Liver (tissue), 10 donors: ENCODE measurements at places on chromosomes 13 and 19.
A peak's percentile ranks its signal among the peaks of the same experiment; 100 is the strongest.

DNA sequence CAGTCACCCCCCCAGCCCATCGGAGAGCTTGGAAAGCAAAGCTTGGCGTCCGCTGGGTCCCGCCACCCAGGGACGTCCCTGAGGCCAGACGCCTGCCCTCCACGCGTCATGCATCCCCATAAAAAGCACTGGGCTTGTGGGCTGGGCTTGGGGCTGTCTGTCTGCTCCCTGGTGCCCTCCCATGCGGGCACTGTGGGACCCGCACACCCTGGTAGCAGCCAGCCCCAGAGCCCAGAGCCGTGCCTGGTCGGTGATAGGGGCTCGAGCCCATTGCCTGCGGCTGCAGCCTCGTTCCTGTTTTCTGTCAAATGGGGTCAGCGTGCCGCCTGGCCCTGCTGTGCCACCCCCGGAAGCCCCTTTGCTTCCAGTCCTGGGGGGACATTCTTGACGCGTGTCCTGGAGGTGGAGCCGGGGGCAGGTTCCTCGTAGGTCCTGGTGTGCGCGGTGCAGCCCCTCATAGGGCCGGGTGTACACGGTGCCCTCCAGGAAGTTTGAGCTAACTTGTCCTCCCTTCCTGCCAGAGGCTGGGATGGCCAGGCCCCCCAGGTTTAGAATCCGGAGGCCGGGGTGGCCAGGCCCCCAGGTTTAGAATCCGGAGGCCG is 4.3 kb upstream of the GZMM start:
- H3K27ac ChIP-seq = no peak overlapping the region
- DNase-seq = no peak
- peaks cover 16% of the 10 kb centered on the region for H3K36me3 ChIP-seq
- no peak overlapping the region for H3K4me3 ChIP-seq

- H3K27ac ChIP-seq = no peak overlapping the region
- peak overlapping the region; percentile 63 for H3K4me3 ChIP-seq
- no peaks in the 10 kb centered on the region for H3K36me3 ChIP-seq
- no peaks in the 10 kb centered on the region for H3K27me3 ChIP-seq
- no peaks in the 10 kb centered on the region for H3K4me1 ChIP-seq
- peak; percentile 49 for DNase-seq
Measured at GRCh38 chr19:58218899-58219298, 9.8 kb upstream of the ZNF544 start.

DNA sequence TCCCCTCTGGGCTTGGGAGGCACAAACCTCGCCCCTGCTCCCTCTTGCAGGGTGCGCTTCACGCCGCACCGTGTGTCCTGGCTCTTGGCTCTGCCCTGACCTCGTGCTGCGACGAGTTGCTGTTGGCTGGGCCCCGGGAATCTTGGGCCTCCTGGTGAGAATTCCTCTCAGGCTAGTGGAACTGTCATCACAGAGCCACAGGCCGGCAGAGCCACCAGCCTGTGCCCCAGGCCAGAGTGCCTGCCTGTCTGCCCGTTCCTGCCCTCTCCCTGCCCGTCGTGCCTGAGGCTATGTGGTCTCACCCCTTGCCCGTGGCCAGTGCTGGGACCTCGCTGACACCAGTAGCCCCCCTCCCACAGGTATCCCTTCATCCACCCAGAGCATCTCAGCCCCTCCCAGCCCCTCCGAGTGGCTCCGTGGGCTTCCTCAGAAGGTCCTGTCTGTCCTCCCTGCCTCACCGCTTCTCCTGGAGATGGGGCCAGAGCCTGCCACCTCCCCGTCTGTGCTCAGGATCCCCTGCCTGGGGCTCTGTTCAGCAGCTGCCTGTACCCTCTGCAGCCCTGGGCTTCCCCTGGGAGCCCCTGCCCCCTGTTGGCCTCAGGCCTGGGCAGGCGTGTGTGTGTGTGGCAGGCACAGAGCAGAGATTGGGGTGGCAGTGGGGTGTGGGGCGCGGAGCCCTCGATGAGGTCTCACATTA is 13.3 kb downstream of the NDUFB7 start:
- no peak for DNase-seq
- H3K27me3 ChIP-seq = no peaks in the 10 kb centered on the region
- H3K27ac ChIP-seq = no peak overlapping the region
- peaks cover 3% of the 10 kb centered on the region for H3K36me3 ChIP-seq
- H3K4me3 ChIP-seq = no peak overlapping the region

DNA sequence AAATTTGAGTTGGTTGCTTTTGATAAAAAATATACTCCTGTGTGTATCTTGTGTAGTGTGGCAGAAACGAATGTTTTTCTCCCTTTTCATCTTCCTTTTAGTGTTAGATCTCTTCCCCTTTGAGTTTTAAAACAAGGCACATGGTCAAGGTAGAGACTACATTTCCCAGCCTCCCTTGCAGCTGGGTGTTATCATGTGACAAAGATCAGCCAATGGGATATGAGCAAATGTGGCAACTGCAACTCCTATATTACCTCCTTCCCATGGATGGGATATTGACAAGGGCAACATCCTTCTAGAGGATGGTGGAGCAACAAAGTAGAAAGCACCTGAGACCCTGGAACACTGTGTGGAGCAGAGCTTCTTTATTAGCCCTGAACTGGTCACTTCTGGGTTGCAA is 42.4 kb downstream of the ADGRE3 start:
- H3K27ac ChIP-seq = no peak overlapping the region
- H3K36me3 ChIP-seq = no peaks in the 10 kb centered on the region
- H3K4me1 ChIP-seq = no peaks in the 10 kb centered on the region
- DNase-seq = no peak
- H3K27me3 ChIP-seq = no peaks in the 10 kb centered on the region

- peaks cover 3% of the 10 kb centered on the region for H3K36me3 ChIP-seq
- no peak for DNase-seq
- H3K4me3 ChIP-seq = no peak overlapping the region
- H3K4me1 ChIP-seq = no peaks in the 10 kb centered on the region
- no peak overlapping the region for H3K27ac ChIP-seq
- no peaks in the 10 kb centered on the region for H3K27me3 ChIP-seq
Measured at GRCh38 chr13:42189061-42189460, 82.9 kb upstream of the AKAP11 start.

- peak; percentile 98 for DNase-seq
- H3K36me3 ChIP-seq = no peaks in the 10 kb centered on the region
- H3K27ac ChIP-seq = peak within 1 kb of the TSS; percentile 92
Measured at GRCh38 chr19:18322759-18323460, at the start of gene LSM4. Gene LSM4 (minus strand): TSS chr19:18323076. CDS start chr19:18323020, 56 bp downstream.

DNA sequence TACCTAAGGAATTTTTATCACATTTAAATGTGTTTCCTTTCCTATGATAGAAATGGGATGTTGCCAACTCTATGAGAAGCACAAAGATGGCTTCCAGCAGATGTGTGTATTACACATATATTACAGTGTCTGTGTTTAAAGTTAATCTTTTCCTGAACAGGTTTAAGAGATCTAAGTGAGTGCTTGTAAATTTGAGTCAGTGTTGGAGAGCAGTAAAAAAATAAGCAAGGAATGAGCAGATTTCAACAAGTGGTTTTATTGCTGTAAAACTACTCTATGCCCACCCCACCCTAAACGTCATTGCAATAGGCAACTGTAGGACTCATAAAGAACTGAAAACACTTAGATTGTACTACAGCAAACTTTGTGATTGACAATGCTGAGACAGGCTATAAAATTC is 248.7 kb downstream of the KLF5 start:
- H3K36me3 ChIP-seq = no peaks in the 10 kb centered on the region
- H3K4me3 ChIP-seq = no peak overlapping the region
- H3K27ac ChIP-seq = no peak overlapping the region
- H3K4me1 ChIP-seq = no peaks in the 10 kb centered on the region
- no peaks in the 10 kb centered on the region for H3K27me3 ChIP-seq

DNA sequence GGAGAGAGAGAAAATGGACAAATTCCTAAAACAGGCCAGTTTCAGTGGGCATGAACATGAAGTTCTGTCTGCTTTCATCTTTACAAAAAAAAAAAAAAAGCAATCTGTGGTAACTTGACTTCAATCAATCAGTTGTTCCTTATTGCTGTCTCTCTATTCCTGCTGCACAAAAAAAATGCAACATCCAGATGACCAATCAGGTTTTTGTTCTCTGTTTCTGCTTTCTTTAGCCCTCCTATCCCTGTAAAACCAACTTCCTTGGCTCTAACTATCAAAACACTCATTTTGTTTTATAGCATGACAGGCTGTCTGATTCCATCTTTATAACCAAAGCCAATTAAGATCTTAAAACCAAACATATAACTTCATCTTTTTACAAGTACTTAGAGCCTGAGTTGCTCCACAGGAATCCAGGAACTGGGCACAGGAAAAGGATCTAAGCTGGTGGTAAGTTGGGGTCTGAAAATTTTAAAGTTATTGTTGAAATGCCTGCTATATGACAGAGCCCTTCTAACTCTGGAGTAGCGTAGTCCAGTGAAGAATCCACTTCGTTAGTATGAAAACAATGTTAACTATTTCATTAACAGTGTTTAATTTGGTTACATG is at the start of gene FPR3:
TSS of gene FPR3 (plus strand) at position 273 of the 606 bp plus-strand sequence. CDS start 28,592 bp downstream, outside the sequence.
- no peak within 1 kb of the TSS for H3K4me3 ChIP-seq
- no peaks in the 10 kb centered on the region for H3K27me3 ChIP-seq
- H3K36me3 ChIP-seq = no peaks in the 10 kb centered on the region
- H3K27ac ChIP-seq = no peak within 1 kb of the TSS
- no peak for DNase-seq
- H3K4me1 ChIP-seq = no peaks in the 10 kb centered on the region

GRCh38 chr19:45952686-45953505 is 20.8 kb downstream of the NOVA2 start:
- no peak overlapping the region for H3K4me3 ChIP-seq
- H3K36me3 ChIP-seq = no peaks in the 10 kb centered on the region
- H3K27me3 ChIP-seq = no peaks in the 10 kb centered on the region

- no peak overlapping the region for H3K4me3 ChIP-seq
- H3K36me3 ChIP-seq = no peaks in the 10 kb centered on the region
- H3K4me1 ChIP-seq = no peaks in the 10 kb centered on the region
- H3K27me3 ChIP-seq = no peaks in the 10 kb centered on the region
- no peak overlapping the region for H3K27ac ChIP-seq
- DNase-seq = no peak
Measured at GRCh38 chr13:72523049-72523448, 204.4 kb downstream of the MZT1 start.

DNA sequence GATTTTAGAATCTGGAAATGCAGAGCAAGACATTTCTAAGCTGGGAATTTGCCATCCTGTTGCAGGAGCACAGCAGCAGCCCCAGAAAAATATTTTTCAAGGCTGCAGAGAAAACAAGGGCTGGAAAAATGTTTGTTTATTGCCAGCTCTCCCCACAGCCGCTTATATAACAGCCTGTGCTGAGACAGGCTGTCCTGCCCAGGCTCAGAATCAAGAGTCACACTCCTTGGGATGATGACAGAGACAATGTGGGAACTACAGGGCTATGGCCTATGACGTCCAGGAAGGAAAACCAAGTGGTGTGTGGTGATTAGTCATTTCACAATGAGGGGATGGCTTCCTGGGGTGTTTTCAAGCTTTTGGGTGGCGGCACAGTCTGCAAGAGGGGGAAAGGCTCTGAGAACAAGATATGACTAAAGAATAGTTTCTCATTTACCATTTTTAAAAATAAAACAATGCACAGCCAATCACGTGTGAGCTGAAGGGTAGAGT is 136.3 kb upstream of the SERP2 start:
- no peaks in the 10 kb centered on the region for H3K4me1 ChIP-seq
- H3K27me3 ChIP-seq = no peaks in the 10 kb centered on the region
- H3K36me3 ChIP-seq = no peaks in the 10 kb centered on the region
- no peak overlapping the region for H3K4me3 ChIP-seq

- DNase-seq = no peak
- no peaks in the 10 kb centered on the region for H3K4me1 ChIP-seq
- no peak overlapping the region for H3K27ac ChIP-seq
- no peak overlapping the region for H3K4me3 ChIP-seq
- H3K27me3 ChIP-seq = peaks cover 3% of the 10 kb centered on the region
Measured at GRCh38 chr19:28009696-28010095, 1203.3 kb downstream of the UQCRFS1 start.

GRCh38 chr19:2634960-2635359 is 67.5 kb downstream of the GNG7 start:
- peaks cover 64% of the 10 kb centered on the region for H3K4me1 ChIP-seq
- peak overlapping the region; percentile 25 for H3K4me3 ChIP-seq
- no peak for DNase-seq
- peak overlapping the region; percentile 95 for H3K27ac ChIP-seq

- no peak overlapping the region for H3K27ac ChIP-seq
- no peak for DNase-seq
- no peak overlapping the region for H3K4me3 ChIP-seq
Measured at GRCh38 chr13:47110833-47111240, 214.0 kb upstream of the HTR2A start.

DNA sequence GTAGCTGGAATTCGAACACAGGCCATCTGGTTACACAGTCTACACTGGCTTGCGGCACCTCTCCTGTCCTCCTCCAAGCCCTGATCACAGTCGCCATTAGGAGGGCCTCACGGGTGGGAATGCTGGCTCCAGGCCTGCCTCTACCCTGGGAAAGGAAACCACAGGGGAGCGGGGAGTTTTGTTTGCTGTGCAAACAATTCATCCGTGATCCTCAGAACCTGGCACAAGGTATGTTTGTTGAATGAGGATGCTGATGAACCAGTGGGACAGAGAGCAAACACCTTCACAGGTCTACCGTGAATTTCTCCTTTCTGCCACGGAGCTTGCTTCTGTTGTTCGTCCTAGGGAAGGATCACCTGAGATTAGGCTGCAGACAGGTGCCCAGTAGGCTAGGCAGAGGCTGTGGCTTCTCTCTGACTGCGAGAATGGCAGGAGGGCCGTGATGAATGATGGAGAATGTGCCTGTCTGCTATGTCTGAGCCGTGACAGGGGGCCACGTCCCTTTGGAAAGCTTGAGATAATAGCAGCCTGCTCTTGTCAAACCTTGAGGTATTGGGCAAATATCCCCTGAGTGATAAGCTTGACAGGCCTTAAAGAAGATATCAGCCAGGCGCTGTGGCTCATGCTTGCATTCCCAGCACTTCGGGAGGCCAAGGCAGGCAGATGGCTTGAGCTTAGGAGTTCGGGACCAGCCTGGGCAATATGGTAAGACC is 36.7 kb downstream of the PIN1 start:
- no peaks in the 10 kb centered on the region for H3K27me3 ChIP-seq
- H3K4me1 ChIP-seq = no peaks in the 10 kb centered on the region
- no peaks in the 10 kb centered on the region for H3K36me3 ChIP-seq
- no peak overlapping the region for H3K27ac ChIP-seq
- DNase-seq = no peak

DNA sequence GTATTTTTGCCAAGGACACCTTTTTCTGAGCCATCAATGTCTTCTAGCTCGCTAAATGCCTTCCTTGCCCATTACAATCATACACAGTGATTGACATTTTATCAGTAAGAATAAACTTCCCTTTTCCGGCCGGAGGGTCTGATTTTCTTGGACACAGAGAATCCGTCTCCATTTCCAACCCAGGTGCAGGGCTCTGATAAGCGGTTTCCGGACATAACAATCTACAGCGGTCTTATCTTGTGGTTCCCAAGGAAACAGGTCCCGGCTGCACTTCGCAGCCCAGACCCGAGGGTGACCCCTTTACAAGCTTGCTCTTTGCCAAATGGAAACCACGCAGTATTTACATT is 5.1 kb upstream of the ZNF77 start:
- H3K4me3 ChIP-seq = peak overlapping the region; percentile 97
- H3K36me3 ChIP-seq = no peaks in the 10 kb centered on the region
- no peak for DNase-seq
- H3K27me3 ChIP-seq = no peaks in the 10 kb centered on the region
- H3K27ac ChIP-seq = peak overlapping the region; percentile 97

- H3K27ac ChIP-seq = peak within 1 kb of the TSS; percentile 6
- no peaks in the 10 kb centered on the region for H3K4me1 ChIP-seq
- DNase-seq = no peak
- no peak within 1 kb of the TSS for H3K4me3 ChIP-seq
- no peaks in the 10 kb centered on the region for H3K36me3 ChIP-seq
Measured at GRCh38 chr19:41575998-41576397, at the start of gene CEACAM21. Gene CEACAM21 (plus strand): TSS chr19:41576166. CDS start chr19:41576275, 109 bp downstream.

- H3K27me3 ChIP-seq = no peaks in the 10 kb centered on the region
- no peaks in the 10 kb centered on the region for H3K36me3 ChIP-seq
- DNase-seq = no peak
Measured at GRCh38 chr13:98492335-98493041, 84.4 kb downstream of the STK24 start.
